ENCODE measurements at places on chromosomes 7 and 10.
A peak's percentile ranks its signal among the peaks of the same experiment; 100 is the strongest.

DNA sequence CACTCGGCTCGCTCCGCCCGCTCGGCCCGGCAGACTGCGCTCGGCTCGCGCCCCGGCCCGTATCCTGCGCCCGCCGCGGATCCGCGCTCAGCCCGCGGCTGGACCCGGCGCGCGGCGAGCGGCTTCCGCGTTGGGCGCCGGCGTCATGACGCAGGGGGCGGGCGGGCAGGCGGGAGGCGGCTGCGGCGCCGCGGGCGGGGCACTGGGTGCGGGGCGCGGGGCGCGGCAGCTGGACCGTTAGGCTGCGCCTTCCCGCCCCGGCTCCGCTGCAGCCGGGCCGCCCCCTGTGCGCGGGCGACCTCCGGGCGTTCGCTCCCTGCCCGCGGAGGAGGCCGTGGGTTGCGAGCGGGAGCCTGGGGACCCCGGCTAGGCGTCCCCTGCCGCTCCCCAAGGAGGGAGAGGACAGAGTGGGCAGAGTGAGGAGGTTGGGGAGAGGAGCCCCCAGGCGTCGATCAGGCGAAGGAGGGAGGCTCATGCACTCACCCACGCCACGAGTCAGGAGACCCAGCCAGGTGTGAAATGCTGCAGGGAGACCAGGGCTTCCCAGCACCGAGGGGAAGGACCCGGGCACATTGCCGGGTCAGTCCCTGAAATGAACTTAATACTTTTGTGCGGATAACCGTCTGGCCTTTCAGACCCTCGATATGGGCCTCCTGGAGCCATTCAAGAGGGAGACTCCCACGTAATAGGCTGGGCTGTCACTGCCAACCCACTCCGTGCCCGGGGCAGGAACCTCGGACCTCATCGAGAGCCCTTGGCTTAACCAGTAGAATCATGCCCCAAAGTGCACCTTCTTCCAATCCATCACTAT lies at the start of gene PIP4K2A:
Gene PIP4K2A (minus strand): TSS at position 100 of the 811 bp plus-strand sequence. CDS start 252 bp downstream, outside the sequence.
- peak; percentile 70 for DNase-seq

- DNase-seq = no peak
Measured at GRCh38 chr7:105839266-105839665, 37.1 kb downstream of the ATXN7L1 start.

- DNase-seq = no peak
Measured at GRCh38 chr7:47150497-47151260, 431.2 kb downstream of the TNS3 start.

- DNase-seq = no peak
Measured at GRCh38 chr7:4225361-4225771, 456.7 kb upstream of the FOXK1 start.

DNA sequence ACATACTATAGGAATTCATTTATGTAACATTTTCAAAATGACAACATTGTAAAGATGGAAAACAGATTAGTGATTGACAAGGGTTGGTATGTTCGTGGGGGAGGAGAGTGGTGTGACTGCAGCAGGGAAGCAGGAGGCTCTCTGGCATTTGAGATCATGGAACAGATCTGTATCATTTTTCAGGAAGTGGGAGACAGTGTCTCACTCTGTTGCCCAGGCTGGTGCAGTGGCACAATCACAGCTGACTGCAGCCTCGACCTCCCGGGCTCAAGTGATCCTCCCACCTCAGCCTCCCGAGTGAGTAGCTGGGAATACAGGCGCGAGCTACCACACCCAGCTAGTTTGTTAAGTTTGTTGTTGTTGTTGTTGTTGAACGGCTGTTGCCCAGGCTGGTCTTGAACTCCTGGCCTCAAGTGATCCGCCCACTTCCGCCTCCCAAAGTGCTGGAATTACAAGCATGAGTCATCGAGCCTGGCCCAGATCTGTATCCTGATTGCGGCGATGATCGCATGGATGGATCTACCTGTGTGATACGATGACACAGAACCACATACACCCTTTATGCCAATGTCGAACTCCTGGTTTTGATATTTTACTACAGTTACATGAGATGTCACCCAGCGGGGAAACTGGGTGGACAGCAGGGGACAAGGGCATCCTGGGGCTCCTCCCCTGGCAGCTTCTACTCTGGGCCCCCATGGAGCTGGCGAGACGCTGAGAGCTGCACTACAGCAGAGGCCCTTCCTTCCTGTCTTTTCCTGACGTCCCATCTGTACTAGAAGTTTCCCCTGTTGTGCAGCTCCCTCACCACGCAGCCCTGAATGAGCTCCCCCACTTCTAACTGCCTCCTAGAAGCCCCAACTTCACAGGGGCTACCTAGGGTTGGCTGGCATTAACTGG lies 12.3 kb upstream of the CYTH3 start:
- no peak for DNase-seq

DNA sequence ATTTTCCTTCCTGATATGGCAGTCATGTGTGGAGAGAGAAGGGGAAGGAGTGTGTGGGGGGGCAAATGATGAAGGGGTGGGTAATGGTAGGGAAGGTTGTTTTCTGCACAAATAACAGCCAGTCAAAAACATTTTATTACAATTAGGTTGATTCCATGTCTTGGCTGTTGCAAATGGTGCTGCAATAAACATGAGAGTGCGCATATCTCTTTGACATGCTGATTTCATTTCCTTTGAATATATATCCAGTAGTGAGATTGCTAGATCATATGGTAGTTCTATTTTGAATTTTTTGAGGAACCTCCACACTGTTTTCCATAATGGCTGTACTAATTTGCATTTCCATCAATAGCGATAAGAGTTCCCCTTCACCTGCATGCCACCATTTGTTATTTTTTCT lies 10.6 kb upstream of the JAZF1 start:
- no peak for DNase-seq

DNA sequence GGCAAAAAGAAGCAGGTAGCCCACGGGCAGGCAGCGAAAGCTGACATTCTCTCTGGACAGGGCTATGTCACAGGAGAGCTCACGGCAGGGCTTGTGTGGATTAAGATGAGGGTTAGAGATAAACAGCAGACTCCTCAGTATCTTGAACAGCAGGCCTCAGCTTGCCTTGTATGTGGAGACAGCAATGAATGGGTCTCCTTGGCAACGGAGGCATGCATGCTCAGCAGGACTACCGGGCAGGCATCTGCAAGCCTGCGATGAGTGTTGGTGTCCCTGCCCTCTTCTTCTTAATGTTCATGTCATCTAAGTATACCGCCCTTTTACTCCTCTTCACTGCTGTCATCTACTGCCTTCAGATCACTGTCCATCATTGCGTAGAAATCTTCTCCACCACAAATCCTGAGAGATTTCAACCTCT lies 81.9 kb upstream of the C1GALT1 start:
- DNase-seq = no peak

DNA sequence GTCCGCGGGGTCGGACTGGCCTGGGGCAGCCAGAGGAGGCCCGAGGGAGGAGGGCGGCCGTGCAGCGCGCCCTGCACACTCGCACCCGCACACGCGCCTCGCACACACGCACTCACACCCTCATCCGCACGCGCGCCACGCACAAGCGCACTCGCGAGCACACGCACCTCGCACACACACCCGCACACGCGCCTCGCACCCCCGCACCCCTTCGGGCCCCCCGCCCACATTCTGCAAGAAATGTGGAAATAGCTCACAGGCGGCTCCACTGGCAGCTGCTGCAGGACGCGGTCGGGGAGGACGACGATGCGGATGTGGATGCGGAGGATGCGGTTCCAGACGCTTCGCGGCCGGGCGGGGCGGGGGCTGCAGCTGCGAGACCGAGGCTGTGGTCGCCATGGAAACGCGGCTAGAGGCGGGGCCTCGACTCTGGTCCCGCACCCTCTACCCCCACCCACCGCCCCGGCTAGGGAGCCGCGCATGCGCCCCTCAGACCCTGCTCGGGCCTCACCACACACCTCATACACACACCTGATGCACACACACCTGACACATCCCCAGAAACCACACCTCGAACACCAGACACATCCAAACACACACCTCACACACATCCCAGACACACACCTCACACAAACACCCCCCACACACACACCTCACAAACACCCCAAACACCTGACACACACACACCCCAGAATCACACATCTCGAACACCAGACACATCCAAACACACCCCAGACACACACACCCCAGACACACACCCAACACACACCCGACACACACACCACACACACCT lies at the start of gene CALY:
Gene CALY (minus strand): TSS at position 320 of the 793 bp plus-strand sequence. CDS start 7,907 bp downstream, outside the sequence.
- peak; percentile 87 for DNase-seq

DNA sequence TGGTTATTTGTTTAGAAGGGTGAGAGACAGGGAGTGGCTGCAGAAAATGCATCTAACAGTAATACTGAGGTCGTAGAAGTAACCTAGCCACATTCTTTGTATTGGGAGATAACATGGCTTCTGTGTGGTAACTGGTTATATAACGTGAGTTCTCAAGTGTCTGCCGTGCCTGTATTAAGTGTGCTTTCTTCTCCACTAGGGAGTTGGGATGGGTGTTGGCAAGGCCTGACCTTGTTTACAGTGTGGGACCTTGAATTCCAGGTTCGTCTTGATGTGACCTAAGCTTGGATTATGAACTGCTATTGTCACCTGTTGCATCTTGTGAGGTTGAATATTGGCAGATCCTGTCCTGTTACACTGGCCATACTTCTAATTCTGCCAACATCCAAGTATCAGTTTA lies 145.3 kb upstream of the NAMPT start:
- DNase-seq = no peak

- no peak for DNase-seq
Measured at GRCh38 chr7:28806841-28807240, 151.3 kb downstream of the TRIL start.

DNA sequence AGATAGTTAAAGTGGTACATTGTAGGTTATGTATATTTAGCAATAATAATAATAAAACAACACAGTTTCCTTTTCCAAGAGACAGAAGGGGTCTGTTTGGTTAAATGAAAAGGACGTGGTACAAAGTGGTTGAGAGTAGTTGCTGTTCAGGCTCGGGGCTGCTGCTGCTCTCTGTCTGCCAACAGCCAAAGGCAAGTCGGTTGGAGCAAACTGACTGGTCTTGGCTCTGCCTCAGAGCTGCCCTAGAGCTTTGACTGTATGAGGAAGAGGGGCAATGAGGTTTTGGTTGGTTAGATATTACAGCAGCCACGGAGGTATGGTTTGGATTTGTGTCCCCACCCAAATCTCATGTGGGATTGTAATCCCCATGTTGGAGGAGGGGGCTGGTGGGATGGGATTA lies 95.3 kb downstream of the CACNB2 start:
- no peak for DNase-seq

DNA sequence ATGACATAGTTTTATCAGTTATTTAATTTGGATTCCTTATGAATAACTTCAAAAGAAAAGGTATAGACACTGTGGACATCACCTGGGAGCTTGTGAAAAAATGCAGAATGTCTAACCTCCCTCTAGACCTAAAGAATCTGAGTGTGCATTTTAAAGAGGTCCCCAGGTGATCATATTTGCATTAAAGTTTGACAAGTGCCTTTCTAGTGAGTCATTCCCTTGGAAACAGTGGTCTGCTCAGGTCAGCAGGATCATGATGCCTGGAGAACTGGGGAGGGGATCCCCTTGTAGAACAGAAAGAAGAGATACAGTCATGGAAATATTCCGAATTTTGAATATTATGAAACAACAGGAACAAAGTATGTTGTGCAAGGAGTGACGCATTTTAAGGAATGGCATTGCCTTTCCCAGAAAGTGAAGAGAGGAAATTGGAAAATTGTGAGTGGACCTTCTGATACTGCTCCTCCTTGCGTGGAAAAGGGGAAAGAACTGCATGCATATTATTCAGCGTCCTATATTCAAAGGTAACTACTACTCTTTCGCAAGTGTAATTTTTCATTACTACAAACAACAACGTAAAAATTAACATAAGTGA lies 4.6 kb downstream of the STEAP2 start:
- no peak for DNase-seq

DNA sequence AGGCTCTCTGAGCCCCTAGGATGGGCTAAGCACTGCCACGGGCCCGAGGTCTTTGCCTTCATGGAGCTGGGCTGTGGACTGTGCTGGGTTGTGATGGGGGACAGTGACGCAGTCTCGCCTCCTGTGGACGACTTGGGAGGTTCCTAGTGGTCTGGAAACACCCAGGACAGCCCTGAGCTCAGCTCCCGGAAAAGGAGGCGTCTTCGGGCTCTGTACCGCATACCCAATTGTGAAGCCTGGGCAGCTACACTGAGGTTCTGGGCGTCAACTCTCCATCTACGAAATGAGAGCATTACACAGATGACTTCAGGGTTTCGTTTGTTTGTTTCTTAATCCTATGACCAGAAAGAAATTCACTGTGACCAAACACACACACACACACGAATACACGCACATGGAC lies 79.6 kb upstream of the KAT6B start:
- no peak for DNase-seq

DNA sequence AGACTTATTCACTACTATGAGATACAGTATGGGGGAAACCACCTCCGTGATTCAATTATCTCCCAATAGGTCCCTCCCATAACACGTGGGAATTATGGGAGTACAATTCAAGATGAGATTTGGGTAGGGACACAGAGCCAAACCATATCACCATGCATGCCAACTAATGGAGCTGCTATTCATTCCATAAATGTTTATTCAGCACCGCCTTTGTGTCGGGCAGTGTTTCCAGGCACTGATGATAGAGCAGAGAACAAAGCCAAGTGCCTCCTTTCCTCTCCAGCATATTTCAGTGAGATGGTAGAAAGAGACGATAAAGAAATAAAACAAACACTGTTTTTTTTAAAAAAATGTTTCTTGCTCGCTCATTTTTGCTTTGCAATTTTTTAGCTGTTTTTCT lies 295.9 kb upstream of the FOXK1 start:
- DNase-seq = no peak

DNA sequence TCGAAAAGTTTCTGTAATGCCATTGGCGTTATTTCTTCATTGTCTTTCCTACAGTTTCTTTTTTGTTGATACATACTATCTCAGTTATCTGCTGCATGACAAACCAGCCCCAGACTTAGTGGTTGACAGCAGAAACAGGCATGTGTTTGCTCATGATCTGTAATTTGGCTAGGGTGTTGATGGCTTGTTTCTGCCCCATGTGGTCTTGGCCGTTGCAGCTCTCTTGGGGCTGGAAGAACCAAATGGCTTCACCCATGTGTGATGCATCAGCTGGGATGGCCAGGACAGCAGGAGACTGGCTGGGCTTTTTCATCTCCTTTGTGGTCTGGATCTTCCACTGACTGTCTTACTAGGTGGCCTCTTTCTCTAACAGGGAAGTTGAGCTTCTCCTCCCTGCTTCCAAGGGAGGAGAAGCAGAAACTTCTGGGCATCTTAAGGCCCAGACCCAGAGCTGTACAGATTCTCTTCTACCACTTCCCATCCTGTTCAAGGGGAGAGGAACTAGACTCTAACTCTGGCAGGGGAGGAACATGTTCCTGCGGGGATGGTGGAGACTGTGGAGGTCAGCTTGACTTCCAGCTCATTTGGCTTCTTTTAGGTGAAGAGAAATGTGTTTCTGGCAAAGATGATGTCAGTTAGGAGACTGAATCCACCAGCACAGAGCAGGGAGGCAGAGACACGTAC lies 89.3 kb downstream of the FANK1 start:
- DNase-seq = no peak

GRCh38 chr10:93579985-93580711 lies 13.7 kb downstream of the FFAR4 start:
- DNase-seq = no peak

GRCh38 chr10:11810313-11810766 lies 12.8 kb upstream of the PROSER2 start:
- no peak for DNase-seq

GRCh38 chr10:72692994-72693781 lies 1.2 kb downstream of the MCU start:
- peak; percentile 10 for DNase-seq

GRCh38 chr7:2198206-2198605 lies 34.5 kb downstream of the MAD1L1 start:
- DNase-seq = no peak

GRCh38 chr10:112374724-112375541 lies 1.0 kb downstream of the ACSL5 start:
- DNase-seq = no peak

GRCh38 chr10:130869179-130869841 lies 442.2 kb downstream of the TCERG1L start:
- DNase-seq = no peak

All from activated gamma-delta T cell treated with Interleukin-2 at 50 U/mL for 16 hours (primary cell).